Left renal pelvis (tissue), 4 donors: ENCODE measurements at places on chromosomes 1 and 21.

DNA sequence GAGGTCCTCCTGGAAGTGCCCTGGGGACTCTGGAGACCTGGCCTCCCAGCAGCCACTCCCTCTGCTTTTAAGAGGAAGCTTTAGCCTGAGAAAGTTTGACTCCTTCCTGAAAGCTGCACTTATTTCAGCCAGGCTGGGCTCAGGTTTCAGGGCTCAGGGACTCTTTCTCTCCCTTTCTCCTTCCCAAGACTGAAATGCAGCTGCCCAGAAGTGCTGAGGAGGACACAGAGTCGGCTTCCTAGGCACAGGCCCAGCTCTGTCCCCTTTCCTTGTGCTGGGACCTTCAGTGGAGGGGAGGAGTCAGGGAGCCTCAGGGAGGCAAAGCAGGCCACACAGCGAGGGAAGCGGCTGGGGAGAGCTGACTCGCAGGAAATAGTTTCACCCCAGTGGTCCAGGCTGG, 137.3 kb downstream of the NAV1 start:
- DNase-seq, result no peak

DNA sequence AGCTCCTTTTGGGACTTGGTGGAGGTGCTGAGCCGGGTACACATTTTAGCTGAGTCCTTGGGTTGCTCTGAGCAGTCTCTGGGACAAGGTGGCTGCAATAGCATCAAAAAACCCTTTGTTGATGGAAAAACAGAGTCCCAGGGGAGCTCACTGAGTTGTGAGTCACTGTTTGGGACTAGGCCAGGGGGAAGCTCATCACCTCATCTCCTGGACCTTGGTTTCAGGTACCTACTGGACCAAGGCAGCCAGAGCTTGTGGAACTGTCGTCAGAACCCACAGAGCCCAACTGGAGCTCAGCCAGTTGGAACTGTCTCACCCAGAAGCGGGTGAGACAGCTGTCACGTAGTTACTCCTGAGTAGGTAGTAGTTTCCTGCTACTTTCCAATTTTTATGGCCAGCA, 146.7 kb downstream of the HLX start:
- no peak for DNase-seq

GRCh38 chr1:212692774-212693644, 6.6 kb downstream of the BATF3 start:
- DNase-seq, result no peak

GRCh38 chr1:241612533-241613477, 27.4 kb downstream of the CHML start:
- no peak for DNase-seq

DNA sequence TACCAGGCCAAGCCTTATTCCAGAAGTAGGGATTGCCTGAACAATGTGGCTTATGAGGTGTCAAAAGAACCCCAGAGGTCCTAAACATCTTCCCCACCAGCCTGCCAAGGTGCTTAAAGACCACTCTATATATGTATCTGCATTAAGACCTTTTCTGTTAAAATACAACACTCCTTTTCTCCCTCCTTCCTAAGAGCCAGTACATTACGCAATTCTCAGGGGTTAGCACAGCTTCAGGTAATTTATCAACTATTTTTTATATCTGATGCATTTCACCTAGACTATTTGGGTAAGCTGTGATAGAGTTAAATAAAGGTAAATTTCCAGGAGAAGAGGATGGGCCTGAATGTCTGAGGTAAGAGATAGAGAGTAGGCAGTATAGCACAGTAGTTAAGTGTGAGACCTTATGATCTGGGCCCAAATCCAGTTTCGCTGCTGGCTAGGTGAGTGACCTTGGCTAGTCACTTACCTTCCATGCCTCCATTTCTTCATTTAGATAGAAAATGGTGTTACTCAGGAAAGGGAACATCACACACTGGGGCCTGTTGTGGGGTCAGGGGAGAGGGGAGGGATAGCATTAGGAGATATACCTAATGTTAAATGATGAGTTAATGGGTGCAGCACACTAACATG, 5.1 kb upstream of the CCN1 start:
- no peak for DNase-seq

GRCh38 chr1:98468111-98468717, 193.3 kb upstream of the SNX7 start:
- DNase-seq, result peak; percentile 6
